ENCODE measurements at places on chromosomes 16 and 17.

GRCh38 chr17:75701288-75701687, 20.0 kb upstream of the ITGB4 start:
- DNase-seq = no peak

GRCh38 chr17:68184141-68184571, 63.7 kb upstream of the AMZ2 start:
- DNase-seq = no peak

DNA sequence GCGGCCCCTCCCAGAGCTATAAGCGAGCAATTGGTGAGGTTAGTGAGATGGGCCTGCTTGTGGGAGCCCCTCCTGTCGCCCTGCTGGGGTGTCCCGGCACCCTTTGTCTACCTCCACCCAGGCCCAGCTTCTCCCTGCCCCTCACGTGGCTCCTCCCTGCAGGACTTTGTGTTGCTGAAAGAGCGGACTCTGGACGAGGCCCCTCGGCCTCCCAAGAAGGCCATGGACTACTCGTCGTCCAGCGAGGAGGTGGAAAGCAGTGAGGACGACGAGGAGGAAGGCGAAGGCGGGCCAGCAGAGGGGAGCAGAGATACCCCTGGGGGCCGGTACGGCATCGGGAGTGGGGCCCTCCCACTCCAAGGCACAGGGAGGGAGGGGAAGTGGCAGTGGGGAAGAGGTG, 6.1 kb upstream of the C17orf107 start:
- DNase-seq = no peak

DNA sequence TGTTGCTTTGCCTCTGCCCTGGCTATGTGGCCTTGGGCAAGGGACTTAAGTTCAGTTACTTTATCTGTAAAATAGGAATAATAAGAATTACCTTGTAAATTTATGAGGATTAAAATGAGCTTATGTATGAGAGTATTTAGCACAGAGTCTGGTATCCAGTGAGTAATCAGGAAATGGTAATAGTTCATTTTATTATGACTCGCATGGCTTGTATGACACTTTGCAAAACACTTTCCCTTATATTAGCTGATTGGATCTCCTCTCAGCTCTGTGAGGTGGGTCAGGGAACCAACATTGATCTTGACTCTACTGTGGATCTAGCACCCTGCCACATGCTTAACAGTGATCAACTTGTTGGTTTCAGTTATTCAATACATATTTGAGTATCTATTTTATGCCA, 8.3 kb upstream of the CDH3 start:
- no peak for DNase-seq

Measured in caudate nucleus (tissue), 63 donors.